ENCODE measurements at places on chromosomes 6 and 20.

DNA sequence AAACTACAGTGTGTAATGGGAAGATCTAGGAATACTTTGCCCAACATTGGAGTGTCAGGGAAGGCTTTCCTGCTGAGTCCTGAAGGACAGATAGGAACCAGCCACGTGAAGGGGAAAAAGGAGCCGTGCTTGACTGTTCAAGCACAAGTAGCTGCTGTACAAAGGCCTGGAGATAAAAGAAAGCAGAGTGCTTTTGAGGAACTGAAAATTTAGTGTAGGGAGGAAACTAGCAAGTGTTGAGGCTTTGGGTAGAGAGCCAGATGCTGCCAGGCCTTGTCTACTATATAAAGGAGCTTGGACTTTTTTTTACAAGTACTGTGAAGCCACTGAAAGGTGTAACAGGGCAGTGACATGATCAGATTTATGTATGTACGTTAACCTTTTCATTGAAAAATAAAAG, 39.0 kb downstream of the DSE start:
- DNase-seq, result no peak

GRCh38 chr6:52610011-52610410, 33.2 kb upstream of the TRAM2 start:
- no peak for DNase-seq

- DNase-seq, result no peak
Measured at GRCh38 chr20:18775633-18776032, 38.0 kb upstream of the SCP2D1 start.

DNA sequence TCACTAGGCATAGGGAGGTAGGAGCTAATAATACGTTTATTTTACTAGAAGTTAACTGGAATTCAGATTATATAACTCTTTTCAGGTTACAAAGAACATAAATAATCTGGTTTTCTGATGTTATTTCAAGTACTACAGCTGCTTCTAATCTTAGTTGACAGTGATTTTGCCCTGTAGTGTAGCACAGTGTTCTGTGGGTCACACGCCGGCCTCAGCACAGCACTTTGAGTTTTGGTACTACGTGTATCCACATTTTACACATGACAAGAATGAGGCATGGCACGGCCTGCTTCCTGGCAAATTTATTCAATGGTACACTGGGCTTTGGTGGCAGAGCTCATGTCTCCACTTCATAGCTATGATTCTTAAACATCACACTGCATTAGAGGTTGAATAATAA, 1.1 kb downstream of the HFE start:
- no peak for DNase-seq

- DNase-seq, result no peak
Measured at GRCh38 chr6:28979679-28980078, 25.4 kb downstream of the ZNF311 start.

DNA sequence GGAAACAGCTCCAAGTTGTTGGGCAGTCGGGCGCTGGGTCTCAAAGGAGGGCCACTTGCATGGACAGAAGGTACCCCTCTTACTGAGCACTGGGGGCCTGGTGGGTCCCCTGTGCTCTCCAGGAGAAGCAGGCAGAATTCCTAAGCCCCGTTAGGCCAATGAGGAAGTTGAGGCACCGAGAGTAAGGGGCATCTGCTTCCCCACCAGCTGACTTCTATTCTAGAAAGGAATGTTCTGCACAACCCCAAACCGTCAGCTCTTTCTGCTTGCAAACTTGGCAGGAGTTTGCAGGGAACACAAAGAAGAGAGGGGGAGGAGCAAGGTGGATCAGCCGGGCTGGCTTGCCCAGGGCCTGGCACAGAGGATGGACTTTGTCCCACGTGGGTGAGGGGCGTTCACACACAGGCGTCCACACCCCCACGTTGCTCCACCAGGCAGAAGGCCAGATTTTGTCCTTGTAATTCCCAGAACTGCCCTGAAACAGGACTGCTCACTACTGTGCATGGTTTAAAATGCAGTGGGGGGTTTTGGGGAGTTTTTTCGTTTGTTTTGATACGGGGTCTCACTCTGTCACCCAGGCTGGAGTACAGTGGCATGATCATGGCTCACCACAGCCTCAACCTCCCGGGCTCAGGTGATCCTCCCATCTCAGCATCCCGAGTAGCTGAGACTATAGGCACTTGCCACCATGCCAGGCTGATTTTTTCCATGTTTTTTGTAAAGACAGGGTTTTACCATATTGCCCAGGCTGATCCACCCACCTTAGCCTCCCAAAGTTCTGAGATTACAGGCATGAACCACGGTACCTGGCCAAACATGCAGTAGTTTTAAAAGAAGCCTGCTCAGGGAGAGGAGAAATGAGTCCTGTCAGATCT, 93.3 kb downstream of the SNX5 start:
- peak; percentile 83 for DNase-seq

DNA sequence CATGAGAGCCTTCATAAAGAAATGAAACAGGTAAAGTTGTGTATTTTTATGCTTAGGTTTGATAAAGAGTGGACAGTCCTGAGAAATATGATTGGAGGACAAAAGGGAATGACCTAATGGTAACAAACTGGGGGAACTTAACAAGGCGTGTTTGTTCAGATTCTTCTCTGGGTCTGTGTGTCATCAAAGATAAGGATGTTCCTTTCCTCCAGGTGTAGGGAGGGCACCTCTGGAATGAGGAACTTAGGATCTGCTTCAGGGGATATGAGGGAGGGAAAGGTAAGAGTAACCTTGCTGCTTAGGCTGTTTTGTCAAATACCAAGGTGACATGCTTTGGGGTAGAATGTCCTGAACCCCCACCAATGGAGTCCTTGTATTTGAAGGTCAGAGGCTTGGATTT, 291.9 kb downstream of the KCNQ5 start:
- no peak for DNase-seq

- DNase-seq, result no peak
Measured at GRCh38 chr6:121925534-121926255, 473.8 kb upstream of the HSF2 start.

- DNase-seq, result no peak
Measured at GRCh38 chr20:8492173-8492572, 360.1 kb downstream of the PLCB1 start.

- DNase-seq, result no peak
Measured at GRCh38 chr6:148999929-149000468, 253.2 kb downstream of the UST start.

- no peak for DNase-seq
Measured at GRCh38 chr6:105624021-105624420, 221.1 kb upstream of the PREP start.

- no peak for DNase-seq
Measured at GRCh38 chr6:158502263-158502950, 57.5 kb upstream of the TMEM181 start.

Data from LNCaP clone FGC (cell line).